ENCODE measurements at places on chromosomes 1 and 21.
A peak's percentile ranks its signal among the peaks of the same experiment; 100 is the strongest.

- DNase-seq = no peak
Observed at GRCh38 chr1:6059866-6060265, 14.2 kb downstream of the KCNAB2 start.

DNA sequence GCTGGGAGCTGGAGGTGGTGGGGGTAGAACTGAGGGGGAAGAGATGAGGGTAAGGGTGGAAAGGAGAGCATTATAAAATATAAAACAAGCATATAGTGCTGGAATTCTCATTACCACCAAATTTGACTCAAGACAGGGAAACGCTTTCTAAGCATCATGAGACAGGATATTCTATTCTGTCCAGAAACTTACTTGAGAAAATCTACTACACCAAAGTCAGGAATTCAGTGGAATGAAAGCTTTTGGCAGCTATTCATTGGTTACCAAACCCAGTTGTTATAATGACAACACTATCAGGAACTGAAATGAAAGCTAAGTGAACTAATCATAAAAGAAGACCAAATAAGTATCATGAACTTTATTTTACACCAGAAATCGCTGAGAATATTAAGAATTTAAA, 14.5 kb downstream of the AIDA start:
- DNase-seq = no peak

DNA sequence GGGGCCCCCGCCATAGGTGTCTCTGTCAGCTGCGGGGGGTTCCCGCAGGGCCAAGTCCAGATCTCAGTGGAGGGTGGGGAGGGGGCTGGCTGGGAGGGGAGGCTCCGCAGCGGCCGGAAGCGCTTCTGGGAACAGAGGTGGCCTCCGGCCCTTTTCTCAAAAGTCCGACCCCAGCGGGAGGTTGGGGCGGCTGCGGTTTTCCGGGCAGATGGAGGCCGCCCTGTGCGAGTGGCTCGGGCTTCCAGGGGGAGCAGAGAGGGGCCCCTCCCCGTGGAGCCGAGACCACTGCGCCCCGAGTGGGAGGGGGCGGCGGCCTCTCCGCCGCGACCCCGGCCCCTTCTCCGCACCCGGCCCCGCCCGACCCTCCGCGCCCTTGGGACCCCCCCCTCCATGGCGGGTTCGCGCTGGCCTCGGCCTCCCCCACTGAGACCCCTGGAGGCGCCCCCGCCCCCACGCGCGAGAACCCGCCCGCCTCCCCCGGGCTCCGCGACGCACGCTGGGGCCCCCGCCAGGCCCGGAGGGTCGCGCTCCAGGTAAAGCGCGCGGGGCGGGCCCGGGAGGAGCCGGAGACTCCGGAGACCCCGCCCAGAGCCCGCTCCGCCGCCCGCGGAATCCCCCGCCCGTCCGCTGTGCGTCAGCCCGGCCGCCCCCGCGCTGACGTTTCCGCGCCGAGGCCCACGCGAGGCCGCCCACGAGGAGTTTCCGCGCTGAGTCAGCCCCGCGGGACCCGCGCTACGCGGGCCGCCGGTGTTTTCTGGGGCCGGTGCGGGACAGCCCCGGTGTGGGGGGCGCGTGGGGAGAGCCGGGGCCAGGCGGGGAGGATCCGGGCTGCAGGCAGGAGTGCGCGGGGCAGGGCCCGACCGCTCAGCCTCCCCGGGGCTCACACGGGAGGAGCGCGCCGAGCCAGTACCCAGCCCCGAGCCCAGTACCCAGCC, 5.2 kb downstream of the TNFRSF18 start:
- DNase-seq = peak; percentile 91

DNA sequence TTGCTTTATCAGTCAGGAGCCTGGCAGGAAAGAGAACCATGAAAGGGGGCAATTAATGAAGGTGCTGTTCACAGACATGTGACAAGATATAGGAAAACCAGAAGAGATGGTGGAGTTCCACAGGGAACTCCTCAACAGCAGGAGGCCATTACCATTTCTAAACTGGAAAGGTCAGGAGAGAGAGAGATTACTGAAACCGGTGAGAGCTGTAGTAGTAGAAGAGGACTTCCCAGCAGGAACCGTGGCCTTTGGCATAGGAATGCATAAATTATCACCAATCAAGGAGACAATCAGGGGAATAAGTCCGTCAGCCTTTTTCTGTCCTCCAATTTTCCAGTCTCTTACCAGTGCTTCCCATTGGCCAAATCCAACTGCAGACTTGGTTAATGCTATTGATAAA, 23.0 kb upstream of the ABCD3 start:
- no peak for DNase-seq

DNA sequence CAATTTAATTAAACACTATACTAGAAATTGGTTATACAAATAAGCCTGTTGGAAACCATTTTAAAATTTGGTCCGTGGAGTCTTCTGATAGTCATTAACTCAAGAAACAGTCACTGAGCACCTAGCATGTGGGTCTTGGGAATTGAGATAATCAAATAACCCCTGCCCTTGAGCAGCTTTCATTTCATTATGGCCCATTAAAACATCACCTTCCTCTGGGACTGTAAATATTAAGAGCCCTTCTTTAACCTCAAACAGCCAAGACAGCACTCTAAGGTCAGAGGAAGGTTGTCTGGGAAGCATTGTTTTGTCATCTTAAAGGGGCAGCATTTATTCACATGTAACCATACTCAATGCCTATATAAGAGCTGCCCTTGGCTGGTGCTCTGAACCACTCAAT, 610.3 kb upstream of the USP24 start:
- no peak for DNase-seq

GRCh38 chr1:73659136-73659535, 538.8 kb downstream of the LRRIQ3 start:
- DNase-seq = no peak

DNA sequence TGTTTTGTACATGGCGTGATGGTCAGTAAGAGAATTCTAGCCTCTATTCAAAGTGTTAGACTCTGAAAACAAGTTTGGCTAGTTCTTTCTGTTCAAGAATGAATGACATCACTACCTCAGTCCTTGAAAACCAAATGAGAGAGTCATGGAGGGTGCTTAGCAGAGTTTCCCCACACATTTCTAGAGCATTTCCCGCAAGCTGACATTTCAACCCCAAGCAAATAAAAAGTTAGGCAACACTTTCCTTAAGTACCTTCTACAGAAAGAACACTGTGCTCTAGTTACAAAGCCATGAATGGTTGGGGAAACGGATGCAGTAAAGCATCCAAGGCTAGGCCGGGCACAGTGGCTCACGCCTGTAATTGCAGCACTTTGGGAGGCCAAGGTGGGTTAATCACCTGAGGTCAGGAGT, 47.9 kb upstream of the SLC44A3 start:
- DNase-seq = no peak

DNA sequence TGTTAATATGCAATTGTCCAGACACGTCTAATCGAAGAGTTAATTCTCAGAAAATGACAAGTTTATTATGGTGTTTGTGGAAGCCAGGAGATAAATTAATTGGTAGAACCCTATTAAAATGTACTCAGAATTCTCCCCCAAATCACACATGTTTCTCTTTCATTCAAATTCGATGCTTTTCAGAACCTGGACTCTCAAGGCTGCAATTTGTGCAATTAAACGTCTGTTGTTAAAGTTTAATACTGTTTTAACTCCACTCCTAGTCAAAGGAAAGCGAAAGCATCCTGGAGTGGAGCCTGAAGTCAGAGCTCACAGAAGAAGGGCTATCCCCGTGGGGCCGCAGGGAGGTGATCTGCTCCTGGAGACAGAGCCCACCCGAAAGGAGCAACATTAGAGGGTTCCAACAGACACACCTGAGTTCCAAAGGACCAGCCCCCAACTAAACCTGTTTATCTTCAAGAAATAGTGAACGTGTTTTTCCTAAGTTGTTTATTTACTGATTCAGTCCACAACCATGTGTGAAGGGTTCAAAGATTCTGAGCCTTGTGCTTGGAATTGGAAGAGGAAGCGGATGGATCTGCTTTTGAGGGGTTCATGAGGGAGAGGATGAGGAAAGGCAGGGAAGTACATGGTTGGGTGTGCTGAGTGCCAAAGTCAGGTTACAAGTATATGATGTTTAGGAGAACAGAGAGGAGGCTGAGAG, 68.0 kb upstream of the AKT3 start:
- DNase-seq = peak; percentile 4

DNA sequence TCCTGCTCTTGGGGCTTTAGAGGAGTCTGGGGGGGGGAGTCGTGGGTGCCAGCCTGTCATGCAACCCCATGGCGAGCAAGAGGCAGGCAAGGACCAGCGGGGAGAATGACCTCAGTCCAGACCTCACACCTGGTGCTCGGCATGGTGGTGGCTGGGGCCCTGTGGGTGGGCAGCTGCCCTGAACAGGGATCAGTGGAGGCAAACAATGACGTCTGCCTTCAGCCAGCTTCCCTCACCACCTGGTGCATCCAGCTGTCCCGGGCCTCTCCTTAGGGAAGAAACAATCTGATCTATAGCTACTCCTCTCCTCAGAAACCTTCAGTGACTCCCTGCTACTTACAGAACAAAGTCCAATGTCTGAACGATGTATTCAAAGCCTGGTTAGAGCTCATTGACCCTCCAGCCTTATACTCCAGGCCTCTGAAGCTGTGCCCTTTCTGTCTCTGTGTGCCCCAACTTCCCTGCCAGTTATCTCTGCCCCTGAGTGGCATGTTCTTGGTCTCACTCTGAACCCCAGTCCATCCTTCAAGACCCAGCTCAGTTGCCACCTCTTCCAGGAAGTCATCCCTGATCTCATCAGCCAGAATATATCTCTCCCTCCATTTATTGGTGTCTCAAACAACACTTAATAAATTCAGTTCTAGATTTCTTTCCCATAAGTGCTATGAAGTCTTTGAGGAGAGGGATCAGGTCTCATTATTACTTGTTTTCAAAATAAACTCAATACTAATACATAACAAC, 6.6 kb downstream of the PADI2 start:
- DNase-seq = no peak

GRCh38 chr1:208083016-208083714, 161.0 kb downstream of the PLXNA2 start:
- no peak for DNase-seq

- no peak for DNase-seq
Observed at GRCh38 chr1:117599286-117600221, 6.3 kb upstream of the TENT5C start.

GRCh38 chr1:212667223-212668139, 32.2 kb downstream of the BATF3 start:
- peak; percentile 19 for DNase-seq

DNA sequence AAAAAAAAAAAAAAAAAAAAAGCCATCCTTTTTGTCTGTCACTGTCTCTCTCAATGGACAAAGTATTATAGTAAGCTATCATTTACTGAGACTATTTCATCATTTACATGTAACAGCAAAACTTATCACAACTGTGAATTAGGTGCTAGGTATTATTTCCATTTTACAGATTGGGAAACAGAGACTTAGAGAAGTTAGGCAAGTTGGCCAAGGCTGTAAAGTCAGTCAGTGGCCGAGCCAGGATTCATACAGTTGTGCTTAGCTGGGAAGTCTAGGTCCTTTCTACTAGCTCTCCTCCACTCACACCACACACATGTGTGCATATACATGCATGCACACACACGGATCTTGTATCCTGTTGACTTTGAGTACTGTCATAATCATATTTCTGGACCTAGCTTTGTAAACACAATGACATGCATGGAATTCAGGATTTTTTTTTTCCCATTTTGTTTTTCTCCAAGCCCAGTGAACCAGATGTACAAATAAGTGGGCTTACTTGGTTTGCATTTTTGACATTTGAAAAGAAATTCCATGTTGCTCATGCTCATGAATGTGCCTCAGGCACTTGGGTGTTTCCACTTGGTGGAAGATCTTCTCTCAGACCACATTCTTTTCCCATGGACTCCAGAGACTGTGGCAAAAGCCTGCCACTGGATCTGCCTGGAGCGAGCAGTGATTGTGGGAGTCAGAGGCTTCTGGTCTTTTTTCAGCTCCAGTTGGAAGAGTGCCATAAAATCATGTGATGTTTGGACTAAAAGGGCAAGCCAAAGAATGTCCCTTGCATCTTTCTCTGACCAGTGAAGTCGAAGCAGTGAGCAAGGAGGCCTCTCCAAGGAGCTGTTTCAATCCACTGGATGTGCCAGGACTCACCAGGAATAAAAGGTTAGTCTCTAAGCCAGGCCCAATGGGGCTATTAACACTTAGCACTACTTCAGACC, 61.7 kb upstream of the DNAJC6 start:
- no peak for DNase-seq

DNA sequence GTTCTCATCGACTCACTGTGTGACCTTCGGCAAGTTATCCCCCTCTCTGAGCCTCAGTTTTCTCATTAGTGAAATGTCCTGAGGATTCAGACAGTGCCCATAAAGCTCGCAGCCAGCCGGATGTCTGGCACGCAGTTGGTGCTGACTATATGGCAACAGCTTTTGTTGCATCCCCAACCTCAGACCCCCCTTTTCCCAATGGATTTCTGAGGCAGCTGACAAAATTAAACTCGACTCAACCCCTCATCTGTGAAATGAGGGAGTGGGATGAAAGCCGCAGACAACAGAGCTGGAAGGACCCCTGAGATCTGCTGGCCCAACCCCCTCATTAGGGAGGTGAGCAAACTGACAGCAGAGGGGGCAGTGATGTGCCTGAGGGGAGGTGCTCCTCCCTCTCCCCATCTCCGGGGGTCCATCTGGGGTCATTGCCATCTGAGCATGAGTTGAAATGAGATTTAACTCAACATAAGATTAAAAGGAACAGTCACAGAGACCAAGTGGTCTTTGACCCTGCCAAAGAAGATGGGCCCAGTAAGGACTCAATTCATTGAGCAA, 40.4 kb downstream of the NKAIN1 start:
- no peak for DNase-seq

- DNase-seq = peak; percentile 31
Observed at GRCh38 chr1:21397813-21398188, 42.1 kb upstream of the NBPF3 start.

- DNase-seq = no peak
Observed at GRCh38 chr1:107450899-107451664, 310.2 kb downstream of the NTNG1 start.

DNA sequence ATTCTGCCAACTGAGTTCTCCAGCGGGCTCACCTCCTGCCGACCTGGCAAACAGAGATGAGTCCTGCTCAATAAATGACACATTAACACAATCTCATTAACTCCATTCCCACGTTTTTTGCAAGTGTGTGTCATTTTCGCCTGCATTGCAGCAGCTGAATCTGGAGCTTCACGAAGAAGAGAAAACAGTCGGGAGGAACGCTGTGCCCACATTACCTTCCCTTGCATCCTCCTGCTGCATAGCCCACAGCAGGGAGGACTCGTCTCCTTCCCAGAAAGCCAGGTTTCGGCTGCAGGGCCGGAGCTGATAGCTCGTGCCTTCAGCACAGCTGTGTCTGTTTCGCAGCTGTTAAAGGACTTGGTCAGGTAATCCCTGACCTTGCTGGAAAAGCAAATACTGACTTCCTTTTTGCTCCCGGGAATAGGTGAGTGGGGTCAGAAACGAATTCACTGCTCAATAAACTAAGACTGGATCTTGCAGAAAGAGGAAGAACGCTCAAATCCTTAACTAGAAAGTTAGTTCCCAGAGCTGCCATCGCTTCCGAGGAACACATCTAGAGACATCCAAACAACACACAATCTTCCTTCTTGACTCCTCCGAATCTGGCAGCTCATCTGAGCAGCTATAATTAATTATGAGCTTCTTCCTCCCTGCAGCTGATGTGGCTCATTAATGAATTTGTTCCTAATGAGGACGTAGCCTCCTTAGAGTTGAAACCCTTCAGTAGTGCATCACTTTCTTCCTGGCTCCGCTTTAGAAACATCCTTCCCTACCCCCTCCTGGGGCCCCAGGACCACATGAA, 33.0 kb downstream of the KANK4 start:
- no peak for DNase-seq
